Hindlimb muscle (tissue), 1 donor: ENCODE measurements at places on chromosomes 12 and 14. TPM values are rescaled to one million over a fixed set of nuclear protein-coding genes. Genes with fewer than 3 reads are reported as not detected.

KLHL33 gene
- polyA plus RNA-seq, result 0.97 TPM

DNA sequence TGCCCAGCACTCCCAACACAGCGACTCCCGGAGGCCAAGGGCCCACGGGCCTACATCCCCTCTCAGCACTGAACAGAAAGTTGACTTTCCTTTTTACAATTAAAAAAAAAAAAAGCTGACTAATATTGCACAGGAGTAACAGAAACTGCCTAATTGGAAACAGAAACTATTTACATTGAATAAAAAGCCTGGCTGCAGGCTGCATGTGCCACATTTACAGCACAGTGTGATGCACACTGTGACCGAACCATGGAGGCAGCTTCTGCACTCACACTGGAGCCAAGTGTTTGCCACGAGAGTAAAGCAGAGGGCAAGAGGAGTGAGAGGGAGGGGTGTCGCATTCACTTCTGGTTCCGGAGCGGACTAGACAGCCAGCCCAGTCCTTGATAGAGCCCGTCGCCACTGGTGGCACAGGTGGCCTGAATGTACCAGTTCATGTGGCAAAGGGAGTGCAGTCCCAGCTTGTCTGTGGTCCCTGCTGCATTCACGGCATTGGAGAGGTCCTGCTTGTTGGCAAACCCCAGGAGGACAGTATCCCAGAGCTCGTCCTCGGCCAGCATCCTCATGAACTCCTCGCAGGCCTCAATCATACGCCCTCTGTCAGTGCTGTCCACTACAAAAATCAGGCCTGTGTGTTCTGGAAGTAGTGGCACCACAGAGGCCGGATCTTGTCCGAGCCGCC, 59.2 kb downstream of the SPPL3 start:
- no peak for DNase-seq

DNA sequence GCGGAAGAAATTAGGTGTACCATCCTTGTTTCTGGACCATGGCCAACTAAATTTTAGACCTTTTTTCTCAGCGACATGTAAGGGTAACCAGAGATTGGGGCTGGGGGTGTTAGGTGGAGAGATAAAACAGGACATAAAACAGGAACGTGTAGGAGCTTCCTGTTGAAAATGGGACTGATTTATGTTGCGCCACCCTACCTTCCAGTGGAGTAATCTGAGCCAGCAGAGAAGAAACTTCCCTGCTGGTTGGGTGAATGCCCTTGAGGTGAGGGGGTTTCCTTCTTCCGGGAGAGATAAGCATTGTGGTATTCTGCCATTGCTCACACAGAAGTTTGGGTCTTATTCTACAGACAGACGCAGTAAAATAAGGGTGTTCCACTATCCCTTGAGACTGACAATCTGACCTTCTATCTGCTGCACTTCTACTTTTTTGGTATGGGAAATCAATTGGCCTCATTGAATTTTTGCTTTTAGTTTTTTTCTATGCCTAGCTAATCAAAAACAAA, 417.6 kb downstream of the PCNX1 start:
- DNase-seq, result no peak

DNA sequence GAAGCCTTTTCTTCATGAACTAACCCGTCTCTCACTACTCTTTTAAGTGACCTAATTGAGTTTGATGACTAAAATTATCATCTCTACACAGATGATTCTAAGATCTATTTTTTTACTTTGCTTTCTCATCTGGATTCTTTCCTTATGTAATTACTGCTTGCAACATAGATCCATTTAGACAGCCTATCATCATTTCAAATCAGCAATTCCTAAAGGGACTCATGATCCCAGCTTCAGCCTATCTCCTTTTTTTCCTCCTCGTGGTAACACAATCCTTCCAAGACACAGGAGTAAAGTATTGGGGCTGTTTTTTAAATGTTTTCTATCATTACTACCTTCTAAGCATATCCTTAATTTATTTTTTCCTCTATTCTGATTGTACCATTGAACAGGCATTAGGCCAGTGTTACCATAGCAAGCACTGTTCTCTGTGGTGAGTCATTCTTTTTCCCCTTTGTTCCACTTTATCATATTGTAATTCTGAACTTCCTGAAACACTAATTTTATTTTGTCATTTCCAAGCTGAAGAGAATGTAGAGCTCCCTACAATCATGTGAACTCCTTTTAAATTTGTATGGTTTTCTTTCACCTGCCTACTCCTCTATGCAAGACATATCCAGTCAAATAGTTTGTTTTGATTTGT, 190.4 kb upstream of the FAR2 start:
- no peak for DNase-seq

DNA sequence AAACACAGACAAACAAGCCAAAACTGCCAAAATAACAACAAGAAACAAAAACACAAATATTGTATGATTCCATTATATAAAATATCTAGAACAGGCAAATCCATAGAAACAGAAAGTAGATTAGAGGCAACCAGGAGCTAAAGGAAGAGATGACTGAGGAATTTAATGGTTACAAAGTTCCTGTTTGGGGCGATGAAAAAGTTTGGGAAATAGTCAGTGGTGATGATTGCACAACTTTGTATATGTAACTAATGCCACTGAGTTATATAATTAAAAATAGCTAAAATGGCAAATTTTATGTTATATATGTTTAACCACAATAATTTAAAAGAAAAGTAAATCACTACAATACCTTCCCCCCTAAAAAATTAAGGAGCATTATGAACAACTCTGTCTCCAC, 24.5 kb downstream of the GNPTAB start:
- DNase-seq, result no peak

GRCh38 chr14:63940387-63940786, 87.6 kb downstream of the SYNE2 start:
- no peak for DNase-seq

RPS6KA5 gene
- 5.6 TPM for polyA plus RNA-seq

FAIM2 gene
- polyA plus RNA-seq, result 10.3 TPM

ANKS1B gene
- 2.2 TPM for polyA plus RNA-seq

- peak; percentile 70 for DNase-seq
These were observed 147.6 kb downstream of the PAH start for GRCh38 chr12:102769323-102769916.

- DNase-seq, result no peak
These were observed 5.4 kb downstream of the AP1G2 start for GRCh38 chr14:23561873-23562821.

GRCh38 chr14:68786491-68787091, 6.3 kb downstream of the ZFP36L1 start:
- DNase-seq, result peak; percentile 46

- no peak for DNase-seq
These were observed 4.1 kb upstream of the PCNX4 start for GRCh38 chr14:60087668-60088067.

GRCh38 chr12:94434171-94434570, 25.5 kb downstream of the CEP83 start:
- DNase-seq, result no peak

NKX2-1 gene
- polyA plus RNA-seq, result not detected

GPRC5D gene
- not detected for polyA plus RNA-seq

DNA sequence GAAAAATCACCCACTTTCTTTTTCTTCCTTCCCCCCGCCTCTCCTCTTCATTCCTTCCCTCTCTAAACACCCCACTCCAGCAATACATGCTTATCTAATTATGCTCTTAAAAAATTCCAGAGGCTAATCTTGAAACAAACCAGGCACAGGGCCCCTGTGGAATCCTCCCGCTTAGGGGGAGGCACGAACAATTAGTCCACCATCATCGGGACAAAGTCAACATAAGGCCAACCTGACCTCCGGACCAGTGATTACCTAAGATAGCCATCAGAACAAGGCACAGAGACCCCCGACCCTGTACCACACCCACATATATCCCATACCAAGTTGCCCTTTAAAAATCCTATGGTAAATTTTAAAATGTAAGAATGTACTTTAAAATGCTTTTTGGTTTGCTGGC, 47.1 kb downstream of the KIF21A start:
- no peak for DNase-seq

GRCh38 chr12:15116086-15116485, 105.1 kb downstream of the RERG start:
- no peak for DNase-seq

DNA sequence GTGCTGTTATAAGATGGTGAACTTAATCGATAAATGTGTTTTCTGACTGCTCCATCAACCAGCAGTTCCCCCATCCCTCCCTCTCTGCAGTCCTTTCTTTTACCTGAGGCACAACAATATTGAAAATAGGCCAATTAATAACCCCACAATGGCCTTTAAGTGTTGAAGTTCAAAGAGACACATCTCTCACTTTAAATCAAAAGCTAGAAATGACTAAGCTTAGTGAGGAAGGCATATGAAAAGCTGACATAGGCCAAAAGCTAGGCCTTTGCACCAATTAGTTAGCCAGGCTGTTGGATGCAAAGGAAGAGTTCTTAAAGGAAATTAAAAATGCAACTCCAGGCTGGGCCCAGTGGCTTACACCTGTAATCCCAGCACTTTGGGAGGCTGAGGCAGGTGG, 43.7 kb downstream of the SAV1 start:
- DNase-seq, result no peak

DNA sequence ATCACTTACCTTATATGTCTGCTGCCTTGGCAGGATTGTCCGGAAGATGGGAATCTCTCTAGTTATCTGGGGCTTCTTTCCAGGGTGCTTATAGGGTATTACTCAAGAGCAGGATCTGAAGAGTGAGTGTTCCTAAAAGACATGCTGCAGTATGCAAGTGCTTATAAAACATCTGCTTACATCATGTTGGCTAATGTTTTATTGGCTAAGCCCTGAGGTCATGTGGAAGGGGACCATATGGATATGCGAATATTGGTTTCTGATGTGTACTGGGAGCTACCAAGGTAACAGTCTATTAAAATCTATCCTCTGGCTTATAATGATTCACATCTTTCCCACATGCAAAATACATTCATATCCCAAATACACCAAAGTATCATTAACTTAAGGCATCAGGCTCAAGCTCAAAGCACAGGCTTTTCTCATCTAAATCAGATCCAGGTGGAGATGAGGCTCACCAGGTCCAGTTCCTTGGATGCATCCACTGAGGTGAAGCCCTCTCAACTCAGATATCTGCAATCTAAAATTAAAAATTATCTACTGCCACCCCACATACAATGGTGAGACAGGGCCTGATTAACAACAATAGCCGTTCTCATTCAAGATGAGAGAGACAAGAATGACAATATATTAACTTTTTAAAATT, 29.8 kb downstream of the LRRIQ1 start:
- DNase-seq, result no peak

GRCh38 chr12:12023456-12023855, 47.3 kb upstream of the BCL2L14 start:
- DNase-seq, result no peak

ACVRL1 gene
- 52.0 TPM for polyA plus RNA-seq

MSRB3 gene
- 41.3 TPM for polyA plus RNA-seq

TPPP2 gene
- 0.72 TPM for polyA plus RNA-seq

JAG2 gene
- polyA plus RNA-seq, result 52.1 TPM

- DNase-seq, result no peak
These were observed 112.6 kb downstream of the KCNK10 start for GRCh38 chr14:88210426-88210825.

GRCh38 chr12:67082221-67082620, 186.9 kb upstream of the CAND1 start:
- no peak for DNase-seq

SYNDIG1L gene
- not detected for polyA plus RNA-seq

- no peak for DNase-seq
These were observed 212.9 kb upstream of the SFSWAP start for GRCh38 chr12:131497966-131498365.

DNA sequence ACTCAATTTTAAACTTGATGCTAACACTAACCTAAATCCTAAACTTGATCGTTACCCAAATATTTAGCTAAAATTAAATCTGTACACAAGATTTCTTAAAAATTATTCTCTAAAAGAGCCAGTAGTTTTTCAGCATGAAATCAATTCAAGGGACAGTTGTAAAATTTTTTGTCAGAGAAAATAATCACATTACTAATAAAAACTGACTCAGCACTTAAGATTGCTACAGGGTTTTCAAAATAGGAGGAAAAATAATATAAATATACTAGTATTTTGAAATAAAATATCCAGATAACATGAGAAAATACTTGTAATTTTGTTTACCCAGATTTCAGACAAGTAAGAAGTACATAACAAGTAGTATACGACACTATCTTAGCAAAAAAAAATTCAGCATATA, 1268.1 kb upstream of the USP15 start:
- no peak for DNase-seq

DNA sequence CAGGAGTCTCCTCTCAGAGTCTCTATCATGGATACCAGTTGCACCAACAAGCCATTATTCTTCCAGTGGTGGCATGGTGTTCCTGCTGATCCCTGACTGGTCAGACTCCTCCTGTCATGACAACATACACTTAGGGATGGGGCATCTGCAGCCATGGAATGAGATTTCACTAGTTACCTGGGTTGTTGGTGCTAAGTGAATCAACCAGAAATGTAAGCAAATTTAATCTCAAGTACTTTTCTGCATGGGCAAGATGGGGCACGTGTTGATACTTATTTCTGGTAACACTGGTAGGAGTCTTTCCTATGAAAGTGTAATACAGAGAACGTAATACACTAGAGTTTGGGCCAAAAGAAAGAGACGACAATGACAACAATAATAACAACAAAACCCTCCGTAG, 211.5 kb upstream of the FOXN3 start:
- no peak for DNase-seq

GRCh38 chr12:84507956-84508850, 404.4 kb downstream of the SLC6A15 start:
- DNase-seq, result peak; percentile 65
